ENCODE measurements at places on chromosomes 5 and 9.

DNA sequence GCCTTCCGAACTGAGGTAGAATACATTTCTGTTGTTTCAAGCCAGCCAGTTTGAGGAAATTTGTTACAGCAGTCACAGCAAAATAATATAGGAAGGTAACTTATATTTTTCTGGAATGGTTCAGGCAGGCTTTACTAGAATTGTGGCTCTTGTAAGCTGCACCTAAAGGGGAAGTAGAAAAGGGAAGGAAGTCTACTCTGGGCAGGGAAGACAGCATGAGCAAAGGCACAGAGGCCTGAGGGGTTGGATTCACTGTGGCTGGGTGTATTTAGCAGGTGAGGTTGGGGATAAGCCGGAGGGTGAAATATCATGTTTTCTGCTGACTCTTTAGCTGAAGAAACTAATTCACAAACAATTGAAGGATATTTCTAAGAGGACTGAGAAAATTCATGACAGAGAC is 183.5 kb downstream of the GAS1 start:
- no peak for DNase-seq

DNA sequence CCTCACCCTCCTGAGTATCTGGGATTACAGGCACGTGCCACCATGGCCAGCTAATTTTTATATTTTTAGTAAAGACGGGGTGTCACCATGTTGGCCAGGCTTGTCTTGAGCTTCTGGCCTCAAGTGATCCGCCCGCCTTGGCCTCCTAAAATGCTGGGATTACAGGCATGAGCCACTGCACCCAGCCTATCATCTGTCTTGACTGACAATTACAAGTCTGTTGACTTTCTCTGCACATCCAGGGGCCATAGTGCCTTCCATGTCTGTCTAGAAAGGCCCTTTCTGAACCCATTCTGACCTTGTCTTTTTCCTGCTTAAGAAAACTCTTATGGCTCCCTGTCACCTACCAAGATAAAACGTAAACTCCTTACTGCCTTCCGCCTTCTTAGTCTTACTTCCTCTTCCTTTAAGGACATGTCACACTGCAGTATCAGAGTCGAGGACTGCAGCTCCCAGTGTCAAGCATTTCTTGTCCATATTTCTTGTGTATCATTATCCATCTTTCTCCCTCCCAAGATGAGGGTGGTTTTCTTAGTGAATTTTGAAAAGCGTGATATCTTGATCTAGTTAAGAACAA is 49.9 kb upstream of the SHB start:
- DNase-seq, result no peak

- no peak for DNase-seq
Observed at GRCh38 chr9:123211081-123211480, 57.3 kb downstream of the STRBP start.

- DNase-seq, result no peak
Observed at GRCh38 chr5:481347-481746, 38.4 kb downstream of the EXOC3 start.

DNA sequence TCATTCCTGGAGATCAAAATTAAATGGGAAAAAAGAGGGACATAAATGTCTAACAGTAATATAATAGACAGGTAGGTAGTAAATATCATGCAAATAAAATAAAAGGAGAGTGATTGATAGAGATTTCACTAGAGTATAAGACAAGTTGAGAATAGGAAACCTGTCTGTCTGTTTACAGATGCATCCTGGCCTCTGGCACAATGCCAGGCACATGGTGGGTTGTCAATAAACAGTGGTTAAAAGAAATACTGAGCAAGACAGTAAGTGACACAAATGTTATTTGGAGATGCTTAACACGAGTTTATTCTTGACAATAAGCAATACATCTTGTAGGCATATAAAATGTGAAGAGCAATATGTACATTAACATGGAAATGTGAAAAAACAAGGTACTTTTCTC is 33.3 kb downstream of the RICTOR start:
- no peak for DNase-seq

DNA sequence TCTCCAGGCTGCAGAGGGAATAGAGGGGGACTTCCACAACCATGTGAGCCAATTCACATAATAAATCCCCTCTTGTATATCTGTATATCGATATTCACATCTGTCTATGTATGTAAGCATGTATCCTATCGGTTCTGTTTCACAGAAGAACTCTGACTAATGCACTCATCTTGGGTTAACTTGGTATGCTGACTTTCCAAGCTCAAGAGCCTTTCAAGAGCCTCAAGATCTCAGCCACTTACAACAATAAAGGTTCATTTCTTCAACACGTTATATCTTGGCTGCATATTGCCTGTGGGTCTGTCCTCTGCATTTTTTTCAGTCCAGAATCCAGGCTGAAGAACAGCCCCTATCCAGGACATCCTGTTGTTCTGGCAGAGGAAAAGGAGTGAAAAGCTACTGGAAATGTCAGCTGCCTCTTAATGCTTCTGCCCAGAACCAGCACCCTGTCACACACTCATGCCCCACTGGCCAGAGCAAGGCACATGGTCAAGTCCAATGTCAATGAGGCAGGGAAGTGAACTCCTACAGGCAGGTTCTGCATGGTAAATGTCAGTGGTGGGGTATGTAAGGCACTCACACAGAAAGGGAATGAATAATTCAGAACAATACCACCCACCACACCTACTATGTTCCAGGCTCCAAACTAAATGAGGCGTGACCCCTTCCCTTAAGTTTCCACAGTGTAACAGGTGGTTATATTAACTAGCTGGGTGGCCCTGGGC is 91.6 kb upstream of the ICE1 start:
- DNase-seq, result no peak

DNA sequence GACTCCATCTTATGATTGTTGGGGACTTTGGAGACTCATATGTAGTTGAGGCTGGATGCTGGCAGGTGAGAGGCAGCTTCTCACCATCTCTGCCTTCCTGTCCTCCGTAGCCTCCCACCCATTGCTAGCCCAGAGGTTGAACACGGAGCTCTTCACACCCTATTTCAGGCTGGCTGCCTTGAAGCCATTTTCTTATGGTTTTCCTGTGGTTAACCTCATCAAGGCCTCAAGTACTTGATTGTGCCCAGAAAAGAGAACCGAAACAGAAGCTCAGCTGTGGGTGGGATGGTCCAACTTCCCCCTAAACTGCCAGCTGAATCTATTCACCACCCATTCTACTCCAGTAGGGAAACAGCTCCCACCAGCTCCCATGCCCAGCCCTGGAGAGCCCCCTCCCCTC is 102.9 kb downstream of the LIFR start:
- peak; percentile 33 for DNase-seq

DNA sequence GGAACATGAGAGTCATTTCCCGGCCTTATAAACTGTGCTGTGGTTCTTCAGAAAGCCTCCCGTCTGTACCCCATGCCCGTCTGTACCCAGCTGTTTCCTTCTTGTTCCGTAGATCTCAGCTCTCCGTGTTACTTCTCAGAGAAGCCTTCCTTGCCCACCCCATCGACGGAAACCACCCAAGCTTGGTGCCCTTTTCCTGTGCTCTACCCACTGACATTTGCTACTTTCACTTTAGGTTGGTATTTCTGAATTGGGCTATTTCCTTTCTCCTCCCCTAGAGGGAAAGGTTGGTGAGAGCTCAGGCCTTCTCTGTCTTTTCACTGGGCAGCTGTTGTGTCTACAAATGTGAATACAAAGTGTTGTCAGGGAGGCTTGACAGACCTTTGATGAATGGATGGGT is 764.5 kb upstream of the ADAMTS16 start:
- DNase-seq, result no peak

DNA sequence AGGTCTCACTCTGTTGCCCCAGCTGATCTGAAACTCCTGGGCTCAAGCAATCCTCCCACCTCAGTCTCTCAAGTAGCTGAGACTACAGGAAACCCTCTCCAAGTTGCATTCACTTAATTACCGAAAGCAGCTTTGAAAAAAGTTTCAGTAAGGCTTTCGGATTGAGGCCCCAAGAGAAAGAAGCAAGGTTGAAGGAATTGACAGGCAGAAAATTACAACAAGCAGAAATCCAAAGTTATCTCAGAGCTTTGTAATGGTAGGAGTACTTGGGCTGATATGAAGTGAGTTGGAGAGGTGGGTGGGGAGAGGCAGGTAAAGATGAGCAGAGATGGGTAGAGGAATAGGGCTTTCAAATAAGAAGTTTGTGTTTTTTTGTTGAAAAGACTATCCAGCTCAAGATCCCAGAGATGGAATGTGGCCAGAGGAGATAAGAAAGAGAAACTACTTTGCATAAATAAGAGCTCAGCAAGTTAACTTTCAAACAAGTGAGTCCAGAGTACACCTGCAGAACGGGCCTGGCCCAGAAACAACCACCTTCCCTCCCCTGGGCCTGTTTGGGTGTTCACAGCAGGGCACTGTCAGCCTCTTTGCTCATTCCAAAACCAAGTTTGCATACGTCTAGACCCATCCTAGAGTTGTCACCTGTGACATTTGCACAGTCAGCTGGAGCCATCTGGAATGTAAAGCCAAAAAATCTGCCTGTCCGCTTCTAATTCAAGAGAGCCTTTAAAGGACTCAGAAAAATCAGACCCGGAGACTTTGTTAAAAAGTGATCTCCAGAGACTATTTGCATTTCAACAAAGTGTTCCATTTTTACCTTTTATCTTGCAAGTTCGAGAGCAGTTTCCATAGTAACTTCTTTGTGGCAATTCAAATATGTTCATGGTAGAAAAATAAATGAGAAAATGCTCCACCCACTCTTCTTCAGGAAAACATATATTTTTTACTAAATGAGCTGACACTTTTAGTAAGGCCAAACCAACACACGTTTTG is 2.2 kb upstream of the CLINT1 start:
- DNase-seq, result no peak

Measured in activated CD8-positive, alpha-beta memory T cell treated with anti-CD3 and anti-CD28 coated beads for 48 hours (primary cell).